HS-27A (cell line): ENCODE measurements at places on chromosomes 2 and 18.

DNA sequence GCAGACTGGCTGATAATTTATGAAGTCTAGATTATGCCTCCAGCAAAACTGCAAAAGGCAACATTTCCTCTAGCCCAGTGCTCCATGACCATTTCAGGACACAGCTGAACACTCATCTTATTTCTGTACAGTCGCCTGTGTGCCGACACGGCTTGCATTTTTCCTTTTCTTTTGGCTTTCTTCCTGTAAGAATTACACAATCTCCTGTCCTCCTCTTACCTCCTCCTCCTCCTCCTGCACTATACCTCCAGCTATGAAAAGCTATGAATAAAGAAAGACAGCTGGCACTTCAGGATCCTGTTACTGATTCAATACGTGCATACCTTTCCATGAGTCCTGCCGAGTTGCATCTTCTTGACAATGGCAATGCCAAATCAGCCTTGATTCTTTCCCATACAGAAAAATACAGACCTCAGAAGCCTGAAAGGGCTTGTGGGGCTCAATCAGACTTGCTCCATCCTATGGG, 32.2 kb upstream of the TRIB2 start:
- DNase-seq = no peak

GRCh38 chr2:236805800-236806531, 236.3 kb downstream of the ACKR3 start:
- no peak for DNase-seq

DNA sequence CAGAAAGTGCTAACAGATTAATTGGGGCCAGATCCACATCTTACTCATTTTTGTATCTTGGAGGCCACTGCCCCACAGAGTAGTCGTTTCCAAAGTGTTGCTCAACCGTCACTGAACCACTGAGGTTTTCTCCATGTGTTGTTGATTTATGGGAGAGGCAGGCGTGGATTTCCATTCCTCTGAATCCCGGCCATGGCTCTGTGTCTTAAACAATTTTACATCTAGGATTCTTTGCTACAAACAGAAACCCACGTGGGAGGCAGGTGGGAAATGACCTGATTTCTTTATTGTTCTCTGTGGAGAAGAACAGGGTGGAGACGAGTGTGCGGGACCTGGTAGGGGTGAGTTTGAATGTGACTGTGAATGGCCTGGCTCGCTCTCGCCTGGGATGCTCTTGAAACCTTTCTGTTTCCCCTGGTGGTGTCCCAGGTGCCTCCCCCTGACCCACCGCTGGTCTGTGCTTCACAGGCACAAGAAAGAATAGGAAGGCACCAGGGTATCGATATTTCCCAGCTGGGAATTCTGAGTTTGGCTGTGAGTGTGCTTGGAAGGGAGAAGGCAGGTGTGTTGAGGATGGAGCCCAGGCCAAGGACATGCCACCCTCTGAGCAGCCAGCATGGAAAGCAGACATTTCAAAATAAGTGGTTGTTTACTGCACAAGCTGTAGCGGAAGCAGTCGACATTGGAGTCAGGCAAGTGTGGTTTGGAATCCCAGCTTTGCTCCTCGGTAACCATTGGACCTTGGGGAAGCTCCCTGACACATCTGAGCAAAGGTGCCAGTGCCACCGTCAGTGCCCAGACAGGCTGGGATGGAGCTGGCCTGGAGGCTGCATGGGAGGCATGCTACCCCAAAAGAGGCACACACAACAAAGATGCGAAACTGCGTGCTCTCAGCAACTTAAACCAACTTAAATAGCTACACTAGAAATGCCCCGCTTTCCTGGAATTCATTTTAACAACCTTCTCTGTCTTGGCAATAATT, 50.0 kb downstream of the LPIN1 start:
- DNase-seq = no peak

DNA sequence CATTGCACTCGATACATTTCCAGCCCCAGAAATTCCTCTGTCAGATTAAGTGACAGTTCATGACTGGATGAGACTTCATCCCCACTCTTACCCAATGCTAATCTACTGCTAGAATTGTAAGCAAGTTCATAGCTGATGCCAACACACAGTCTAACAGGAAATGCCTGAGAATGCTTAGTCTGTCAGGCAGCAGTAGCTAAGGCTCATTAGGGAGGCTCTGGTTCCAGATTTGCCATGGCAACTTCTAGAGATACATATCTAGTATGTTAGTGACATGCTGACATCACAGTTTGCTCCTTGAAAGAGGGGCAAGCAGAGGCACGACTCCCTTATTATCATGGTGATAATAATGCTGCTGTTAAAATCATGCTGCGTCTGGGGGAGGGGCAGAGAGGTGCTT, 198.4 kb downstream of the RBM43 start:
- no peak for DNase-seq

GRCh38 chr18:23320709-23321236, 132.3 kb upstream of the RIOK3 start:
- no peak for DNase-seq

GRCh38 chr2:167345559-167345958, 457.3 kb downstream of the XIRP2 start:
- no peak for DNase-seq

DNA sequence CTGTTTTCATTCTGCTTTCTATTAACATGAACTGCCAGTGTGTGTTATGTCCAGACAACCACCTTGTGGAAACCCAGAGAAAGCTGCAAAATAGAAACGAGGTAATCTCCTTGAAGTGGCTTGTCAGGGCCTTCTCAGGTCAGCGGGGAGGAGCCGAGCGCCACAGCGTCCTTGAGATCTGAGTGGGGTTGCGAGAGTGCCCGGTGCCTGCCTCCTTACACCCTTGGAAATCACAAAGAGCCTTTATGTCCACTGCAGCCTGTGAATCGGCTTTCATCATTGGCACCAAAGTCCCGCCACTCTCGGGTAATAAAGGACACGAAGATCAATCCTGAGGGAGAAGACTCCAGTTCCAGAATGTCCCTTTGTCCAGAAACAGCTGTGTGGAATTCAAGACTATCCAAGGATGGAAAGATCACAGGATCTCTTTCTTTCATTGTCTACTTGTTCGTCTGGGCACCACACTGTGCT, 135.2 kb downstream of the HRH4 start:
- DNase-seq = no peak
